Effector CD4-positive, alpha-beta T cell (primary cell): ENCODE measurements at places on chromosomes 3 and 15.

- no peak for DNase-seq
Observed at GRCh38 chr15:57386976-57387375, 10.7 kb downstream of the CGNL1 start.

- DNase-seq = no peak
Observed at GRCh38 chr3:16221990-16222389, 42.8 kb downstream of the DPH3 start.

DNA sequence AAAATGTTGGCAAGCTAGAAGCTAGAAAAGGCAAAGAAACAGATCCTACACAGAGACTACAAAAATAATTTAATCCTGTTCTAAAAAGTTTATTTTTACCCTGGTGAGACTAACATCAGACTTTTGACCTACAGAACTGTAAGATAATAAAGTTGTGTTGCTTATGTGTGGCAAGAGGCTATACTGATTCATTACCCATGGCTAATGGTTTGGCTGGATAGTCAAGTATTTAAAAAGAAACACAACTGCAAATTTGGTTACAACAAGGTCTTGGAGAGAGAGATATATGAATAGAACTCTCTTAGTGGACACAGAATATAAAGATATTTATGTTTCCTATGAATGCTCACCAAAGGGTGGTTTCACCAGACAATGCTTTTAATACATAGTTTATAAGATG is 364.2 kb upstream of the PLSCR5 start:
- DNase-seq = no peak

DNA sequence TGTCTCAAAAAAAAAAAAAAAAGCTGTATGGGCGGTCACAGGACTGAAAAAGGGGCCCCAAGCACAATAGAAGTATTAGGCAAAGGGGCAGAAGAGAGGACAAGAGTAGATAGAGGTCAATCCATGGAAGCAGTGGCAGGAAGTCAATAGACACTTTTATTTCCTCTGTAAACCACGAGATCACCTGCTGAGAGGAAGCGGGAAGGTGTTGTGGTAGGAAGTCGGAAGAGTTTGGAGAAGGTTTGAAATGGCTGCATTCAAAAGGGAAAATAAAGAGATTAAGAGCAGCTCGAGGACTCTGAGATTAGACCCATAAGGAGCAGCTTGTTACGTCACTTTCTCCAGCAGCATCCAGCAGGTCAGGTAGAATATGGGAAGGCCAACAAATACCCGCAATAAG is 14.2 kb upstream of the ZNF148 start:
- no peak for DNase-seq

GRCh38 chr15:62847900-62848489 is 194.6 kb upstream of the TPM1 start:
- peak; percentile 6 for DNase-seq

DNA sequence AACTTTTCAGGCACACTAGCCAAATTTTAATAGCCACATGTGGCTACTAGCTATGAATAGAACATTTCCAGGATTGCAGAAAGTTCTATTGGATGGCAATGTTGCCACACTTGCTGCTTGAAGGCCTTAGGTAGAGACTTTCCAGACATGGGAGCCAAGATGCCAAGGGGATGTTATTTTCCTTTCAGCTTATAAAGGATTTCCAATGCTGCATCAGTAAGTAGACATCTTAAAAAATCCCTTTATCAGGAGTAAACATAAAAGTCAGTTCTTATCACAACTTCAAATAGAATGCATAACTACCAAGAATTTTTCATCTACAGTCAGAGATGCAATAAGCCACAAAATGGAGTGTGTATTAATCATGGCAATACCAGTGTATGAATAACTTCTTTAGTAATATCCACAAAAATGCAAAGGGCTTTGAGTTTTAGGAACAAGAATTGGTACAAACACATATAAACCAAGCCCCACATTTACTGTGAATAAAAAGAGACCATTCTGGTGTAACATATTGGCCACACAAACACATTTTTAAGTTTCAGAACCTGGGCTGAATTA is 457.1 kb upstream of the ADAMTS9 start:
- DNase-seq = no peak

GRCh38 chr3:113079218-113079961 is 88.6 kb downstream of the GTPBP8 start:
- DNase-seq = no peak

- DNase-seq = no peak
Observed at GRCh38 chr3:23238578-23238977, 35.5 kb downstream of the UBE2E2 start.

DNA sequence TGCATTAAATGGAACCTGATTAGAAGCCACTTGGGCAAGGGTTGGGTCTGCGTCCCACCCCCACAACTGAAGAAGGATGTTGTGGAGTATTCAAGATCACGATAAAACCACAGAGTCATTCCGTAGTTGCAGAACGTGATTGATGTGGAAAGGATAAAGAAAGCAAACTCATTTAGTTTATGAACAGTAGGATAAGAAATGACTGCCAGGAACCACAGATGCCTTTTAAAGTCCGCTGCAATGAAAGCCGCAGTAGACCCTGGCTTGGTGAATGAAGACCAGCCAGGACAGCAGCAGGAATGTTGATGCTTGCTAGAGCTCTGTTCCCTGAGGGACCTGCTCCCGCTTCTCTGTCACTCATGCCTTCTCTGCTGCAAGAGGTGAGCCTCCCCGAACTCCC is 111.5 kb downstream of the GABRG3 start:
- DNase-seq = no peak

- no peak for DNase-seq
Observed at GRCh38 chr3:30681649-30682211, 75.3 kb downstream of the TGFBR2 start.

- DNase-seq = peak; percentile 4
Observed at GRCh38 chr3:42013691-42014457, 52.0 kb upstream of the ULK4 start.

- DNase-seq = no peak
Observed at GRCh38 chr3:64651741-64652241, 36.0 kb downstream of the ADAMTS9 start.

DNA sequence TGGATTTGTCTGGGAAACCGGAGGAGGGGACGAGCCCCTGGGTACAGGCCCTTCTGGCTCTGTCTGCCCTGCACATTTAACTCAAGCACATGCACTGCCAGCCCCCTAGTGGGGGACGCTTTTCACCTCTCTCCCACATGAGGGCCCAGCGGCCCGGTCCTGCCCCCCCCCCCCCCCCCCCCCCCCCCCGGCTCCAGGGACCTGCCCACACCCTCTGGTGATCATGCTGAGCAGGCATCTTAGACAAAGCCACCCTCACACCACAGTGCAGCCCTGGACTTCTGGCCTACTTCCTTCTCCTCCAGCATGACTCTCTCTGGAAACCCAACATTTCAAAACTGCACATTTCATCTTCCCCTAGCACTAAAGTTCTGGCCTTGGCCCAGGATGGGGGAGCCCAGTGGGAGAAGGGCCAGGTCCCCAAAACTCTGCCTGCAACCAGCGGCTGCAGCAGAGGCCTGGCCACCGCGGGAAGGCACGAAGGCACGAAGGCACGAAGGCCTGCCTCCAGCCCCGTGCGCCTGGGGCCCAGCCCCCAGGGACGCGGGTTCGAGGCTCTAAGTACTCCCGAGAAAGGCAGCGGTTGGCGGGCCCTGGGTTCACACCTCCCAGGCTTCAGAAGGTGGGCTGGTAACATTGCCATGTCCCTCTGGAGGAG is 14.1 kb downstream of the KLF15 start:
- no peak for DNase-seq

DNA sequence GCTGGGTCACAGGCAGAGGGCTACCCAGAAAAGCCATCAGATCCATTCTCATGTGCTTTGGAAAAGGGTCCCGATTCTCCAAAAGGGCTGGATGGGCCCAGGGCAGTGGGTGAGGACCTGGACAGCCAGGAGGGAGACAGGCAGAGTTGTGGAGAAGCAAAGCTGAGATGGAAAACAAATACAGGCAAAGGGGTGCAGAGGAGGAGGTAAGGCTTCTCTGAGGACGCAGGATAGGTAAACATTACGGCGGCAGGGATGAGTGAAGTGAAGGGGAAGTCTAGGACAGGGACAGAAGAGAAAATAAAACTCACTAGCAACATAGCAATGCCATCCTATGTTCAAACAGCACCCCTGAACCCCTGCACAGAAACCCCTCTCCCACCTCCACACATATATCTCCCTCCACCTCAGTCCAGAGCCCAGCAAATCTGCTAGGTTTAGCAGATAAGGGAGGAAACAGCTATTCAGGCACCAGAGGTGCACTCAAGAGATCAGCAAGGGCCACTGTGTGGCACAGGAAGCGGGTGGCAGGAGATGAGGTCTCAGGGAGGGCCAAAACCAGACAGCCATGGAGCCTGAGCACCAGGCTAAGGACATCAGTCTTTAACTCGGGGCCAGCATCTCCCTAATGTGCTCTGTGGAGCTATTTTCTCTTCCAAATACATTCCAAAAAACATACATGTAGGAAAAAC is 51.3 kb downstream of the HOMER2 start:
- DNase-seq = no peak

GRCh38 chr3:58888087-58888486 is 161.7 kb downstream of the CFAP20DC start:
- DNase-seq = no peak
